Muscle of arm (tissue), 14 donors: ENCODE measurements at places on chromosomes 16 and 17. TPM values are rescaled to one million over a fixed set of nuclear protein-coding genes. Genes with fewer than 3 reads are reported as not detected.

- no peak for DNase-seq
These were observed 48.2 kb downstream of the IL21R start for GRCh38 chr16:27450196-27450549.

DNA sequence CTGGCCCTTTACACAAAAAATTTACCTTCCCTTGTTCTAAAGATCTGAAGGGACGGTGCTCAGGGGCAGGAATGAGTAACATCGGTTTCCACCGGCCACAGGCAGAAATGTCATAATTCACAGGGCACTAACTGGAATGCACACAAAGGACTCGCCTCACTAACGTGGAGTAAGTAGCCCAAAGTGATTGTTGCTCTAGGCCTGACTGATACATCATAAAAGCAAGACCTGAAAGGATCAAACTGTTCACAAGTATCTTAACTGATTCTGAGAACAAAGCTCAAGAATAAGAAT is 8.9 kb upstream of the TCF25 start:
- DNase-seq: no peak

- no peak for DNase-seq
These were observed 162.2 kb upstream of the ZNF267 start for GRCh38 chr16:31711344-31711845.

GRCh38 chr17:47789611-47790561 is 31.7 kb downstream of the OSBPL7 start:
- peak; percentile 36 for DNase-seq

DNA sequence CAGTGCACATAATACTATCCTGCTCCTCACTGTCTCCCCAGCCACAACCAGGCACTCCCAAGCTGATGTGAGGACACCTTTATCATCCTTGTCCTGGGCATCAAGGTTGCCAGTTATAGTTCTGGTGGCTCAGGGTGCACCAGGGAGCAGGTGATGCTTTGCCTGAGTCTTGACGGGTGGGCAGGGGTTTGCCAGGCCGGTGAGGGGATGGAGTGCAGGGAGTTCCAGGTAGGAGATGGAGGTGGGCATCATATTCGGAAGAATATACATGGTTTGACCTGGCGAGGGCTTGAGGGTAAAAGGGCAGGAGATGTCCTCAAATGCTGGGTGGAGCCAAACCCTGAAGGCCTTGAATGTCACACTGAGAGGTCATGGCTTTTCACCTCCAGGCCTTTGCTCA is 115.8 kb upstream of the CRHR1 start:
- DNase-seq: no peak

SPATA22 gene
- 0.79 TPM for polyA plus RNA-seq

KRT27 gene
- not detected for polyA plus RNA-seq
